ENCODE measurements at places on chromosomes 4 and X.

DNA sequence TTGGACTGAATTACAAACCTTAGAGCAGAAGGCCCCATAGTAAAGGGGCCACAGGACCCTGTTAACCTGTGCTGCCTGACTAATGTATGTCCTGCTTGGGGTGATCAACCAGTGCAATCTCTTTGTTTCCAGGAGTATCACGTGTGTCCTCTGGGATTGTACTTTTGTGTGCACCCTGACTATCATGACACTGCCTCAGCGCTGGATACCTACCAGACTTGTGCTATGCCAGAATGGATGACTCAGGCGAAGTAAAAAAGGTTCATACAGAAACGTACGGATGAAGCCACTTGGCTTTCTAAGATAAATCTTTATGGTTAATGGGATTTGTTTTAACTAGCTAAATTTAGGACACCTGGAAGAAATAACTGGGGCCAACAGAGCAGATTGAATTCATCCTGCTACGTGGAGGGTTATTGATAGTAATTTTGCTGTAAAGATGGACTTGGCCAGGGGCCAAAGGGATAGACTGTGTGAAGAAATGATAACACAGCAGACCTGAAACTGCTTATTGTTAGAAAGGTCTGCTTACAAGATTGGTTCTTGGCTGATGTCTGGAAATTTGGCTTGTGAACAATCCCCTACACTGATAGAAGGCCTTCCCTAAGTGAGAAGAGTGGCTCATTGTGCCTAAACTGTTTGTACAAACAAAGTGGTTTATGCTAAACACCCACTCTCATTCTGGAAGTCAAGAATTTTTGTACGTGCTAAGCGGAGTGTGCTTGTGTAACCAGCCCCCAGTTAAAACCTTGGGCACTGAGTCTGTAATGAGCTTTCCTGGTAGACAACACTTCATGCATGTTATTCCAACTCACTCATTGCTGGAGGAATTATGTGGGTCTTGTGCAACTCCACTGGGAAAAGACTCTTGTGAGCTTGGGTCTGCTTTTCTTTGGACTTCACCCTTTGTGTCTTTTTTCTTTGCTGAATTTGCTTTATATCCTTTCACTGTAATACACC is 750.5 kb upstream of the HTR2C start:
- no peak for DNase-seq

DNA sequence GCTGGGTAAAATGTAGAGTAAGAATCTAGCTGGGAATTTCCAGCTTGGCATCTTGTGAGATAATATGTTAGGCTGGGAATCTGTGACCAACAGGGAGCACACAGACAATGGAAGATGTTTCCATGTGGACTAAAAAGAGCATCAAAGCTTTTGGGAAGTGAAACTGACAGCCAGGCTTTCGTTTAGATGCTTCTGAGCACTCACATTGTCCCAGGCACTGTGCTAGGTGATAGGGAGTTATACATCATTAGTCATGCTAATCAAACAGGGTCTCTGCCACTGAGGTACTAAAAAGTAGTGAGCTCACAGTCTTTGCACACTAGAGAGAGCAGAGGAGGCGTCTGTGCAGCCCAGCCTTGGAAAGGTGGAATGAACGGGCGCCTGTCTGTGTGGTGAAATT is 101.9 kb upstream of the SCOC start:
- DNase-seq = no peak

DNA sequence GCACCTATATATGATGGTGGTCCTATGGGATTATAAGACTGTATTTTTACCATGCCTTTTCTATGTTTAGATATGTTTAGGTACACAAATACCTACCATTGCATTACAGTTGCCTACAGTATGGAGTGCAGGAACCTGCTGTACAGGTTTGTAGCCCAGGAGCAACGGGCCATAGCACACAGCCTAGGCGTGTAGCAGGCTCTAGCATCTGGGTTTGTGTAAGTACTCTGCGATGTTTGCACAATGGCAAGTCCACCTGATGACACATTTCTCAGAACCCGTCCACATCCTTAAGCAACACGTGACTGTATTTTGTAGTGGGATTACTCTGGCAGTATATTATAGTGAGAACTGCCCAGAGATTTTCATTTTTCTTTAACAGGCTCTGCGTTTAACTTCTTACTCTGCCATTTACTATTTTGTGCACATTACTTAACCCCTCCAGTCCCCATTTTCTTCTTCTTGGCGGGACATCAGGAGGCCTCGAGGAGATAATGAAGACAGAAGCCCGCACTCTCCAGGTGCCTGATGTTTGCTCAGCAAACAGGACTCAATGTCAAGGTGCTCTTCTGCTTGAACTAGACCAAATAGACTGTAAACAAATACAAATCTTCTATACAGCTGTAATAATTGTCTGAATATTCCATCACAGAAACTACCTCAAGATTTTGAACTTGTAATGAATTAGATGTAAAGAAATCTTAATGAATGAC is 102.0 kb upstream of the PDLIM3 start:
- no peak for DNase-seq

GRCh38 chrX:154734061-154734781 is 16.7 kb downstream of the GAB3 start:
- peak; percentile 16 for DNase-seq

DNA sequence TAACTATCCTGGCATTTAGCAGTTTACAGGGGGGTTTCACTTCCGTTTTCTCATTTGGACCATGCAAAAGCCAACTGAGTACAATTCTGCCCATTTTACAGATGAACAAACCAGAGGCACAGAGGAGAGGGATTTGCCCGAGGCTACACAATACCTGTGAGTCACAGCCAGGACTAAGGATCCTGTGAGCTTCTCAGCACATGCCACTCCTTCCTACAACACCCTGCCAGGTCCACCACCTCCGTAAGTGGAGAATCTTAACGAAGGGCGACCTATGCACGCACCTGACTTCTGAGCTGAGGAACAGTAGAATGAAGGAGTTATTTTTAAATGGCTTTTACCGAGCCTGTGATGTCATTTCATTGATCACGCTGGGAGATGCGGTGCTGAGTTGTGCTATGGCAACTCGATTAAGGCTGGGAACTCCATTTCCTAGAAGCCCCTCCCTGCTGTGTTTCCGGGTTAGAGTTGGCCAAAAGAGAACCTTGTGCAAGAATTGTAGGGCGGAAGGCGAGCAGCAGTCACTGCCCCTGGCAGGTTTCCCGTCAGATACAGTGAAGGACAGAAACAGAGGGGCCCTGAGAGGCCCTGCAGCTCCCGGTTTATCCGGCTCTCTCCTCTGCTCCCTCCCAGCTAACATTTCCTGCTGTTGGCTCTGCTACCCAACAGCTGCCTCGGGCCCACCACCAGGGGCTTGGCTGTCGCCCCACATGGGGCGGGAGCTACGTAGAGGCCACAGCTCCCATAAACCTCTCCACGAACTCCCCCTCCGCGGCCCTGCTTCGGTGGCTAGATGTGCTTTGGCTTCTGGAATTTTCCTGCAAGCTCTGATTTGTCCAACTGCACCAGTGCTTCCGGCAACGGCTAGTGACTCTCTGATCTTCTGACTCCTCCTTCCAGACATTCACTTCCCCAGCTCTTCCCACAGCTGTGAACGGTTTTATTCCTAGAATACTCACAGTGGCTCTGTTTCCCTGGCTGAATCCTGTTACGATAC is 75.1 kb upstream of the USP9X start:
- peak; percentile 14 for DNase-seq

DNA sequence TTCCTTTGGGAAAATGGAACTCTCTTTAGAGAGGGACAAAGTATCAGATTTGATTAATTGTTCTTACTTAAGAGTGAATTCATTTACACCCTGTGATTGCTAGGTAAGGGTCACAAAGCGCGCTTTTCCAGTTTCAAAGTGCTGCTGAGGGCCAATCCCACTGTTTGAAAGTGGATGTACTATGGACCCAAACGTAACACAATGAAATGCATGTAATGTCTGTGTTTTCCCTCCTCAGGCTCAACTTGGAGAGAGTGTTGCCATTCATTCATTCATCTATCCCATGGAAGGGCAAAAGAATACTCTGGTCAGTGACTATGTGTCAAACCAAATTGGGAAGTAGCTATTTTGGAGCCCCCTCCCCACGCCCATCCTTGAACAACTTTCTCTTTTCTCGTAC is 16.1 kb downstream of the IGSF1 start:
- DNase-seq = no peak

DNA sequence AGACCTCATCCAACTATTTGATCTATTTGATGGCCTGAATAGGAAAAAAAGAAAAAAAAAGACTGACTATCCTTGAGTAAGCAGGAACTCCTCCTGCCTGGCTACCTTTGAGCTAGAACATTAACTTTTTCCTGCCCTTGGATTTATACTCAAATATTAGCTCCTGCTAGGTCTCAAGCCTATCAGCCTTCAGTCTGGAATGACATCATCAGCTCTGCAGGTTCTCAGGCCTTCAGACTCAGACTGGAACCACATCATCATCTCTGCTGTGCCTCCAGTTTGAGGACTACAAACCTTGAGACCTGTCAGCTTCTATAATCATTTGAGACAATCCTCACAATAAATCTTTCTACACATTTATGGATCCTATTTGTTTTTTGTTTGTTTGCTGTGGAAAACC is 754.0 kb upstream of the SLIT2 start:
- no peak for DNase-seq

GRCh38 chrX:23483396-23483795 is 148.7 kb downstream of the PTCHD1 start:
- no peak for DNase-seq

GRCh38 chrX:131827935-131828334 is 195.2 kb upstream of the STK26 start:
- no peak for DNase-seq

DNA sequence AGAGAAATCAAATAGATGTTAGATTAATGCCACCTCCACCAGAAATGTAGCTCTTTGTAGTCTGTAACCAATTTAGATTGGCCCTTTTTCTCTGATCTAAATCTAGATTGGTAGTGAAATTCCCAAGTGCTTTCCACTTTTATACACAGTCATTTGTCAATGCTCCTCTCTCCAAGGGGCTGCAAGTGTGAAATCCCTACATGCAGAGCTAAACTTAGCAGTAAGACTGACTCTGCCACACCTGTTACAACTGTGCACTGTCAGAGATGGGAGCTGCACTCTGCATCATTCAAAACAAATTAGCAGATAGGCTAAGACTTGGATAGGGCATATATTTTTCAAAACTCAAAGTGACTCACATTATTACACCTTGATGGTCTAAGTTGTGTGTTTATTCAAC is 9.1 kb downstream of the SERTM2 start:
- no peak for DNase-seq

- no peak for DNase-seq
These were observed 41.3 kb downstream of the LRBA start for GRCh38 chr4:150973626-150974251.

GRCh38 chrX:70386235-70386634 is 36.9 kb upstream of the GDPD2 start:
- DNase-seq = no peak

DNA sequence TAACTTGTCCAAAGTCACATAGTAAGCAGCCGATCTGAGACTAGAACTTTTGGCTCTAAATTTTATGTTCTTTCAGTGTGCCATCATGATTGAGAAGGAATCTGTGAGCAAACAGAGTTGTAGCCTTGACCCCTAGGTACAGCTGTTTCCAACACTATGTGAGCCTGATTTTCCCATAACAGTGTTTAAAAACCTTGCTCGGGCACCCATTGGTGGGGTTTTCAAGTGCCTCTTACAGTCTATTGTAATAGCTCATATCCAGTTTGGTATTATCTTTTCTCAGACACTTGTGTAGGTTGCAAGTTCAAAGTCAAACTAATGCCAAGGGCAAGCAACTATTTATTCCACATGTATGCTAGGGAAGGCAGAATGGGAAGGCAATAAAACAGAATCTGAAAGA is 467.9 kb downstream of the INPP4B start:
- no peak for DNase-seq

GRCh38 chrX:9539605-9540387 is 74.9 kb downstream of the TBL1X start:
- DNase-seq = no peak

GRCh38 chr4:14193601-14194000 is 566.1 kb upstream of the BOD1L1 start:
- DNase-seq = no peak

- DNase-seq = no peak
These were observed 1.8 kb upstream of the KDM6A start for GRCh38 chrX:44871114-44871645.

DNA sequence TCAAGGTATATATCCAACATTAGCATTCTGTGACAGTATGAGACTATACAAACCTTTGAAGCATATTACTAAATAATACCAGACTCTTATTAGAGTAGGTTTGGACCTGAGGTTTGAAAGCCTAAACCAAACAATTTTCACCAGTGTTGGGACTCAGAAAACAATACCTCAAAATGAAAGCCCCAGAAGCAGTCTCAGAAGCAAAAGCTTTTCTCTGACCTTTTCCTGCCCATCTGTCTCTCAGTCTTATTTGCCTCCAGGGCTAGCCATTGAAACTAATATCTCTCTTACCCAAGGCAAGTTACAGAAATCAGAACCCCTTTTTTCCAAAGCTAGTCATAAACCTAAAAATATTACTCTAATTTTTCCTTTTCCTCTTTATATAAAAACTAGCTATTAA is 163.3 kb downstream of the PTCHD1 start:
- no peak for DNase-seq

DNA sequence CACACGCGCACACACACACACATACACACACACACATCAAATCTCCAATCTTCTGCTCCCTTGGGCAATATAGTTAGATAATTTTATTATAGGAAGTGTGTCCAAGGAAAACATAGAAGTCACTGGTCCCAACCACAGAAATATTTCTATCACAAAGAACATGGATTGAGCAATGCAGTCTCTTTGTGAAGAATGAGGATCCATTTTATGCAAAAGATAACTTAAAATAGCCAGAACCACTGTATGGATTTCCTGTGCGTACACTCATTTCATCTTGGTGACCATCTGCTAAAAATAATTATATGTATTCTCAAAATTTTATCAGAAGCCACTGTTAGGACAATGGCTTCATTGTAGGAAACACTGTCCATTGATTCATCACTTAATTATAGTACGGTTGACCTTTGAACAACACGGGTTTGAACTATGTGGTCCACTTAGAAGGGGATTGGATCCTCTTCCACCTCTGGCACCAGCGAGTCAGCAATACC is 169.6 kb upstream of the MXRA5 start:
- DNase-seq = no peak

GRCh38 chr4:23038626-23039491 is 346.1 kb downstream of the GBA3 start:
- no peak for DNase-seq

DNA sequence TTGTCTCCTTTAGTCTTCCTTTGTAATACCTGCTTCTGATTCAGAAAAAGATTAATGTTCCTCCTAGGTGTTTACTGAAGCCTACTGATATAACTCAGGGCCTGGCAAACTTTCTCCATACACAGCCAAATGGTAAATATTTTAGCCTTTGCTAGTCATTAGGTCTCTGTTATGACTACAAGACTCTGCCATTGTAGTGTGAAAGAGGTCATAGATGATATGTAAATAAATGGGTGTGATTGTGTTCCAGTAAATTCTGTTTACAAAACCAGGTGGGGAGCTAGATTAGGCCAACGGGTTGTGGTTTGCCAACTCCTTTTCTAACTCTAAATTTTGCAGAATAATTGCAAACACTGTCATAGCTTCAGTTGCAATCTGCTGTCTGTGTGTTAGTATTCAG is 568.1 kb upstream of the GNPDA2 start:
- DNase-seq = no peak

Data from effector CD4-positive, alpha-beta T cell (primary cell).